ENCODE measurements at places on chromosomes 6 and 20.

DNA sequence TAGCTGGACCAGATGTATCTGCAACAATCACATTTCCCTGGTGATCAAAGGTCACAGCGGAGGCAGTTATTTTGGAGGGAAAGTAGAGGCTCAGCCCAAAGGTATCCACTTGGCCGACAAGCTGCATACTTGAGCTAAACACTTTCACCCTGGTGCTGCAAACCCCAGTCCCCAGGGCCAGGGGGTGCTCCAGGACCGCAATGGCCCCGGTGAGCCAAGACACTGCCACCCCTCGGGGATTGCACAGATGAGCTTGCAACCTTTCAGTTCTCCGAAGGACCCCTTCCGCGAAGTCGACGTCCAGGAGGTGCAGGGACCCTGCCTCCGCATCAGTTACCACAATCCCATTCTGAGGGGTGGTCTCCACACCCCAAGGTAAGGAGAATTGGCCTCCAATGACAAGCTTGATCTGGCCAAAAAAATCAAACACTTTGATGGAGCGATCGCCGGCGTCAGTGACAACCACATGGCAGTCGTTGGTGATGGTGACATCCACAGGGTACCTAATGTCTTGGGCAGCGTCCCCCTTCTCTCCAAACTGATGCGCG lies 823 bp downstream of the NHLRC1 start:
- DNase-seq, result no peak

DNA sequence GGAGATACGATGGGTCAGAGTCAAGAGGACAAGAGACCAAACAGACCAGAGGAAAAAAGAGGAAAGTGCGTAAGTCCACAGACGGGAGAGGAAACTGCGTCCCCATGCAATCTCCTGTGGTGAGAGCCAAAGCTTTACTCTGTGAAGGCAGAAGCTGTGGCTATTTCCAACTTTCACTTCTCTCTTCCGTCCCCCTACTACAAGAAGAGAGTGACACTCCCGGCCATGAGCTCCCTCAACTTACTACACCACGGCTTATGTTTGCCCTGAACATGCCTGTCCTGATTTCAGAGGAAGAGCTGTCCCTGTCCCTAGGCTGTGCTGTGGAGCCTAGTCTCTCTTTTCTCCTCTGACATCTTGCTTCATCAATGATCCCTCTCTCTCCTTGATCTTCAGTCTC lies 11.5 kb upstream of the SSR1 start:
- no peak for DNase-seq

DNA sequence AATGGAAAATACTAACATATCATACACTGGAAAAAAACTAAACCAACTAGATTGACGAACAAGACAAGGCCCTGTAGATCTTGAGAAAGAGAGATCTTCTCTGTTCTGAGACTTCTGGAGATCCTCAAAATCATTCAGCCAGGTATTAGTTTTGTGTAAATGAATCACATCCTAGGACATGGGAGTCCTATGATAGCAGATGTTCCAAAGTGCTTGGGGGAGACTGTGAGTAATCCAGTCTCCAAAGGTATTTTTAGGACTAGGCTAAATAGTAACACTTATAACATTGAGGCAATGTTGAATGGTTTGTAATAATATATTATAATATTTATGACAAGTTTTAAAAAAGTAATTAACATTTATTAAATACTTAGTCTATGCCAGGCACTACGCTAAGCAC lies 275.0 kb downstream of the BTBD9 start:
- no peak for DNase-seq

- no peak for DNase-seq
Measured at GRCh38 chr6:116298973-116299372, 19.2 kb upstream of the TSPYL1 start.

- peak; percentile 60 for DNase-seq
Measured at GRCh38 chr6:27687154-27688013, 214.5 kb upstream of the ZNF184 start.

GRCh38 chr6:44233567-44234100 lies 10.2 kb downstream of the SLC29A1 start:
- DNase-seq, result no peak

DNA sequence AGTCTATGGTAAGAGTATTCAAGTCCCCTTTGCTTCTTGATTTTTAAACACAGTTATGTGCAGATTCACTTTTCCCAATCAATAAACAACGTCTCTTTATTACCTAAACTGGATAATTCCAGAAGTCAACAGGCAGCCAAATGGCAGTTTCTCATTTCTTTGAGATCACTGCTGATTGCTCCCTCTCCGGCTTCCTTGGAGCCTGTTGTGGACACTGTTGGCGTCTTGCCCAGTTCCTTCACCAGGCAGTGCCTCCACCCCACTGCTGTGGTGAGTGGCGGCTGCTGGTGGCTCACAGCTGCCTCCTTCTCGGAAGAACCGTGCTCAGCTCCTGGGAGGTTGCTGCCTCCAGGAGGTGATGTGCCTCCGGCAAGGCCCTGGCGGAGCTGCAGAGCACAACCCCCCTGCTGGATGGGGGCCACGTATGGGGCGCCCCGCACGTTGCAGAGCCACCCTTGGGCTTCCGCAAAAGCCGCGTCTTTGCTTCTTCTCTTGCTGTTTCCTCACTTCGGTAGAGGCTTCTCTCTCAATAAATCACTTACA lies 105.1 kb upstream of the CNKSR3 start:
- no peak for DNase-seq

GRCh38 chr20:59572515-59572914 lies 31.8 kb upstream of the PHACTR3 start:
- DNase-seq, result no peak

- no peak for DNase-seq
Measured at GRCh38 chr6:33212857-33213165, 4.5 kb downstream of the RING1 start.

DNA sequence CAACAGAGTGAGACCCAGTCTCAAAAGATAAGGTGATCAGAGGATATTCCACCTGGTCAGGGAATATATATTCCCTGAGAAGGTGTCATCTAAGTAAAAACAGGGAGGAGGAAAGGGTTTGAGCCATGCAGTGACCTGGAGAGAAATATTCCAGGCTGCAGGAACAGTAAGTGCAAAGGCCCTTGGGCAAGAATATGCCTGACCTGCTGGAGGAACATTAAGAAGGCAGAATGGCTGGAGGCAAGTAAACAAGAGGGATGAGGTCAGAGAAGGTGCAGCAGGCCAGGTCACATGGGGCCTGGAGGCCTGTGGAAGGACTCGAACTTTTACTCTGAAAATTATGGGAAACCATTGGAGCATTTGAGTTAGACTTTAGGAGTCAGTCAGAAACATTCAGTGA lies 6.7 kb downstream of the DEF6 start:
- no peak for DNase-seq

DNA sequence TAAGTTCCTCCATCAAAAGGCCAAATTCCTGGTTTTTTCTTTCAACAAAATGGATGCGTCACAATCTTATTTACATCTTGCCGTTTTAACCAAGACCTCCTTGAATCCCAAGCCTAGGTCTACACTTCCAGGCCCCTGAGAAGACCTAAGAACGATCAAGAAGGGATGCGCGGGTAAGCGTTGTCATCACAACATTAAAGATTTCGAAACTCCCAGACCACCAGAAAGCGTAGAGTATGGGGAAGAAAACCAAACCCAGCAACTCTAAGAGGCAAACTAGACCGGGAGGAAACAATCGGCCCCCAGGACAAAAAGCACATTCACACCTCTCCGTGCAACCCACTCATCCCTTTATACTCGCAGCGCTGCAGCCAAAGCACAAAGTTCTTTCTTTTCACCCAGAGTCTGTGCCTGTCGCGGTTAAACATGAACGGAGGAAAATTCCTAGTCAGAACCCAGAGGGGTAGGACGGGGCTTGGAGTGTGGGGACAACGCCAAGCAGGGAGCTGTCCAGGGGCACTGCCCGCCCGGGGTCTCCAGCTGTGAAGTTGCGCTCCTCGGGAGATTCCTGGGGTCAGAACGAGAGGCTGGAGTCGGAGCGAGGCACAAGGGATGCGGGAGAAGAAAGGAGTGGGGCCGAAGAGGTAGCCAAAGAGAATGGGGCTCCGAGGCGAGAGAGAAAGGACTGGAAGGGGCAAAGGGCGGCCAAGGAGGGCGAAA lies 725 bp downstream of the OSER1 start:
- no peak for DNase-seq

GRCh38 chr20:12386821-12387220 lies 469.1 kb downstream of the BTBD3 start:
- DNase-seq, result no peak

GRCh38 chr6:127554435-127555006 lies 22.5 kb upstream of the C6orf58 start:
- no peak for DNase-seq

GRCh38 chr6:43052842-43053544 lies 658 bp downstream of the CUL7 start:
- no peak for DNase-seq

DNA sequence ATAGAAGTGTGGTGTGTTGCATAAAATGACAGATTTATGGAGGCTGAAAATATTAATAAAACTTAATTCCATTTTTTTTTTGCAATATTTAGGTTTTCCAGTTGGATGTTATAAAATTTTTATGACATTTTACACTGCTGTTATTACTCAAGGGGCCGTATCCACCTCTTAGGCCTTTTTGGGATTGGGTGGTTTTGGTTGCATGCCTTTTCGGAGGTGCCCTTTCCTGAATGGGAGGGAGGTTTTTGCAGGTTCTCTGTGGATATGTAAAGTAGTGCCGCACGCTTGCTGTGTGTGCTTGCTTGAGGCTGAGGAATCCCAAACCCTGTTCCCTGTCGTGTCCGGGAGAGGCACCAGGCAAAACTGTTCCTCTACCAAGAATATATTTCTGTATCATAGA lies 6.8 kb downstream of the ARID1B start:
- DNase-seq, result no peak

All from stimulated activated CD8-positive, alpha-beta memory T cell treated with anti-CD3 and anti-CD28 coated beads, Interleukin-12 subunit alpha, Interleukin-12 subunit beta, amount 100 ng/mL, for 1 hour (primary cell).